Anterior cingulate cortex (tissue), 58 donors: ENCODE measurements at places on chromosomes 16 and 17.

DNA sequence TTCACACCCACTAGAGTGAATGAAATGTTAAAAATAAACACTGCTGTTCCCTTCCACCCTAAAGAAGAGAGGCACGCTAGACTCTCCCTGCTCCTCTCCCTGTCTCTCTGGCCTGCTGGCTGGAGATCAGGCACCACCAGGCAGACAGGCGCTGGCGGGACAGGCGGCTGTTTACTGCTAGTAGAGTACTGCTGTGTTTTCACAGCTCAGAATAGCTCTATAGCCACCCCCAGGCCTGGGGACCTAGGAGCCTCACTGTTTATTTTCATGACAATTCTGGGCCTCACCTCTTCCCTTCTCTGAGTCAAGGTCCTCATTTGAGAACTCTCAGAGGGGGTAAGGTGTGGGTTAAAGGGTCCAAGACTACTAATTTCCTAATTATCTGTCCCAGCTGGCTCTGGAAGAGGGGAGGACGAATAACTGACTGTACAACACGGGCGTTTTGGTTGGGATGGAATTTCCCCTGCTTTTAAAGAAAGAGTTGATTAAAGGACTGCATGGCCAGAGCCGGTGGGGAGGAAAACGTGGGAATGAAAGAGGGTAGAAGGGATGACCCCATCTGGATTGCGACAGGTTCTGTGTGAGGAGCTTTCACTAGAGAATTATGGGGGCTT is 9.0 kb upstream of the G6PC1 start:
- no peak for DNase-seq

DNA sequence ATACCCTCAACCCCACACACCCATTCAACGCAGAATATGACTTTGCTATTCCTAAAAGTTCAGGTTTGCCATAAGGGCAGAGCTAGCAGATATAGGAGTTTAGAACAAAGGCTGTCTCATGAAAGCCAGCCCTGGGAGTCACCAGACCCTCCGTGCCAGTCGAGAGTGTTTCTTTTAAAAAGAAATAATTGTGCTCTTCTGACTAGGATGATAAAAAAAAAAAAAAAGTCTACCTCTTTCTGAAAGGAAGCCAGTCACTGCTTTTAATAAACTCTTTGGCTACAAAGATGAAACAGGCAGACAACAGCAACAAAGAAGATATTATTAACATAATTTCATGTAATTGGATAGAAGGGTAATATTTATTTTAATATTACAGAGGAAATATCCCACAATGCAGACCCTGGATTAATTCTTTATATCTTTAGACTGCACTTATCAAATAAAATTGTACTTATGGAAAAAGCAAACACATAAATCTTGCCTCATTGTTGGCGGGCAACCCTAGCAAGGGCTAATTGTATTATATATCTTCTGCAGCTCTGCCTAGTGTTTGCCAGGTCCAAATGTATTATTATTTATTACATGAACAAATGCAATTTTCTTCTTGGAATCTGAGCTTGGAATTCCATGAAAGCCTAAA is 277.5 kb upstream of the DYNLRB2 start:
- DNase-seq: no peak

DNA sequence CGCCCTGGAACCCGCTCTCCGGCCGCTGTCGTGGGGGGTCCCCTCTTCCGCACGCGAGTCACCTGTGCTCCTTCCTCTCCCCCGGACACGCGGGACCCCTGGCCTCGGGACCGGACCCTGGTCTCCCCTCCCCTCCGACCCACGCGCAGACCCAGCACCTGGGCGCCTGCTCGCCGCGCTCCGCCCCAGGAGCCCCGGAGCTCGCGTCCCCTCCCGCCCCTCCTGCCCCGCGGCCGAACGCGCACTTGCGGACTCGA is 762 bp downstream of the RAB40B start:
- no peak for DNase-seq

GRCh38 chr17:47735139-47735464 is 2.1 kb downstream of the TBX21 start:
- no peak for DNase-seq

- DNase-seq: no peak
Measured at GRCh38 chr17:76810956-76811355, 57.2 kb upstream of the MGAT5B start.

GRCh38 chr16:13913374-13914292 is 6.3 kb upstream of the ERCC4 start:
- no peak for DNase-seq

DNA sequence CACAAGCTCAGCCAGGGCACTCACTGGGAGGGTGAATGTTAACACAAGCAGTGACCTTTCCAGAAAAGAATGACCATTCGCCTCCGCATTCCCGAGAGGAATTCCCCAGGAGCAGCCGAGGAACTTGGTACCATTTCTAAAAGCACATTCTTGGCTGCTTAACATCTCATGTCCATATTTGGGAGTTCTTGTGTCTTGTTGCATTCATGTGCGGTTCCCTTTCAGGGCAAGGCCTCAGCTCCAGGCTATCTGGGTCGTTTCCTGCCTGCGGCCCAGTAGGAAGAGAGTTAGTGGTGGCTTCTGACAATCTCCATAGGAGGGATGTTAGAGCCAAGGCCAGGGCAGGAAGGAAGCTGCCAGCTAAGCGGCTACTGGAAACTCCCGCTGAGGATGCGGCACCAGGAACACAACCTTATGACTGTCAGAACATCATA is 27.8 kb upstream of the MEAK7 start:
- peak; percentile 25 for DNase-seq

DNA sequence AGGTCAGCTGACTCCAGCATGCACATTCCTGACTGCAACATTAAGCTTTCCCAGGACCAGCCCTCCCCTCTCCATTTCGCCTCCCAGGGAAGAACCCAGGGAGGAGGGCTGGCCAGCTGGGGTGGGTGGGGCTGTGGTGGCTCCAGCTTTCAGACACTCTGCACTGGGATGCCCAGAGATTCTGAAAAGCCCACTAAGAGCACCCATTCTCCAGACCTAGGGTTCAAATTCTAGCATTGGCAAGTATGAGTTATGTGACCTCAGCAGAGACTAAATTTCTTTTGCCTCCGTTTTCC is 7.8 kb downstream of the DLX3 start:
- DNase-seq: no peak

GRCh38 chr17:63911041-63911635 is at the start of gene CSHL1:
Gene CSHL1, minus strand, starts transcription at chr17:63911258. Its CDS starts 62 bp downstream, at chr17:63911196.
- no peak for DNase-seq

GRCh38 chr16:3173892-3174617 is 13.9 kb upstream of the OR1F1 start:
- no peak for DNase-seq

GRCh38 chr16:29775742-29776408 is 2.2 kb upstream of the ZG16 start:
- DNase-seq: no peak

DNA sequence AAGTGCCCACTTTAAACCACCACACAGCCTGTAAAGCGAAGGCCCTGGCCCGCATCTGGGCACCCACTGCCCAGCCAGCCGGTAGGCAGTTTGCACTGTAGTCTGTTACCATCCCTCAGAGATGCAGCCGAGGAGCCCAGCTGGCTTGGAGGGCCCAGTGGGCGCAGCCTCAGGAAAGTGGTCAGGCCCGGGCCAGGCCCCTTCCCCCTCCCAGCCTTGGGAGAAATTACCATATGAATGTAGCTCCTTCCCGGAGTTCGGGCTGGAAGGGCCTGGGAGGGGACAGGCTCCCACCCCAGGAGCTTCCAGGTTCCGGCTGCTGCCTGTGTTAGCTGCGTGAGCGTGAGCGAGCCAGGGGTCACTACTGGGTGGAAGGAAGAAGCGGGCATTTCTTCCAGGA is 325.4 kb downstream of the SEC14L1 start:
- DNase-seq: no peak

DNA sequence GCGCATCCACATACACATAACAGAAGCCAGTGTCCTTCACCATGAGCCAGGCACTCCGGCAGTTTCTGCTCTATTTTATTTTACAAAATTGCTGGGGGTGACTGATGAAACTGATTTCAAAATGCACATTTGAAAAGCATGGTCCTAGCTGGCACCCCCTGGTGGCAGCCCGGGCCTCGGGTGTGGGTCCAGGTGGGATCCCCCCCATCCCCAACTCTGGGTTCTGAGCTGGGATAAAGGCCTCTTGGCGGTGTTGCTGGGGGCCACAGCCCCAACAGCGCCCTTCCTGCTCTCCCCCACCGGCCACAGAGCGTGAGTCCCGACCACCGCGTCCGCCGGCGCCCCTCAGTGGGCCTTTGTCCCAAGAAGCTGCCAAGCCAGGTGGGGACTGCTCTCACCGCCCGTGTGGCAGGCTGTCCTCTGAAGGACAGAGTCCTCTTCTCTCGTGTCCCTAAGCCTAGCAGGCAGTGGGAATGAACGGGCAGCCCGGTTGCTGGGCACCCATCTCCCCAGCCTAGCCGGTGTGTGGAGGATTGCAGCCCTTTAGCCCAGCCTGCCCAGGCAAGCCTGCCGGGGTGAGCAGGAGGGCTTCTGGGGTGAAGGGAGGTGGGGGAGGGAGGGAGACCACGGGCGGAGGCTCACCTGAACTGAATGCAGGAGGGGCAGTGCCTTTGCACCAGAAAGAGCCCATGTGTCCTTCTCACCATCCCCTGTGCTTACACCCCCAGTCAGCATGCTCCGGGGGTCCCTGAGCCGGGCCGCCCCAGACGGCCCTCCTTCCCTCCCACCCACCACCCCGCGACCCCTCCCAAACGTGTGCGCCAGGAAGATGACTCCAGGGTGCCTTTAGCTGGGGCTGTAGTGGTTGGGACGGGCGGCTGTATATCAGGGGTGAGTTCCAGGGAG is 898 bp downstream of the SNAI3 start:
- DNase-seq: no peak

DNA sequence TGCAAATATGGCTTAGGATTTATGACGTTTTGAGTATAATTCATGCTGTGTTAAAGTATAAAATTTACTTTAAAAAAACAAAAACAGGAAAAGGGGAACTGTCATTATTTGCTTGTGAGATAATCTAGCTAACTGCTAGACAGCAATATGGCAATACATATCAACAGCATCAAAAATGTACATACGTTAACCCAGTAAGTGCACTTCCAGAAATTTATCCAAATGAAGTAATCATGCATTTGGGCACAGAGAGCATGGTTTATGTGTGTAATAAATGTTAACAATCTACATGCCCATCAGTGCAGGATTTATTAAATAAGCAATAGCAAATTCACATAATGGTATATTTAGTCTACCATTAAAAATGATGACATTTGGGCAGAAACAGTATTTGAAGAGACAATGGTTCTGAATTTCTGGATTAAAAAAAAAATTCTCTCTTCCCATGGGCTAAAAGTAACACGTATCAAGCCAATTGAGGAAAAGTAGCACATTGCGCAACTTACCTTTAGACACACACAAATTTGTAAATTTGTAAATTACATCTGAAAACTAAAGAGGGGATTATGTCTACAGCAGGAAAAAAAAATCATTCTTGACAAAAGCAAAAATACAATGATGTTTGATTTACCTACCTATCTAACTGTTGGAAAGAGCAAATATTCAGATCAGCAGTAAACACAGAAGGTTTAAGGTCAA is 80.2 kb downstream of the CACNG1 start:
- no peak for DNase-seq
